ENCODE measurements at places on chromosomes 12 and 14.
A peak's percentile ranks its signal among the peaks of the same experiment; 100 is the strongest.

DNA sequence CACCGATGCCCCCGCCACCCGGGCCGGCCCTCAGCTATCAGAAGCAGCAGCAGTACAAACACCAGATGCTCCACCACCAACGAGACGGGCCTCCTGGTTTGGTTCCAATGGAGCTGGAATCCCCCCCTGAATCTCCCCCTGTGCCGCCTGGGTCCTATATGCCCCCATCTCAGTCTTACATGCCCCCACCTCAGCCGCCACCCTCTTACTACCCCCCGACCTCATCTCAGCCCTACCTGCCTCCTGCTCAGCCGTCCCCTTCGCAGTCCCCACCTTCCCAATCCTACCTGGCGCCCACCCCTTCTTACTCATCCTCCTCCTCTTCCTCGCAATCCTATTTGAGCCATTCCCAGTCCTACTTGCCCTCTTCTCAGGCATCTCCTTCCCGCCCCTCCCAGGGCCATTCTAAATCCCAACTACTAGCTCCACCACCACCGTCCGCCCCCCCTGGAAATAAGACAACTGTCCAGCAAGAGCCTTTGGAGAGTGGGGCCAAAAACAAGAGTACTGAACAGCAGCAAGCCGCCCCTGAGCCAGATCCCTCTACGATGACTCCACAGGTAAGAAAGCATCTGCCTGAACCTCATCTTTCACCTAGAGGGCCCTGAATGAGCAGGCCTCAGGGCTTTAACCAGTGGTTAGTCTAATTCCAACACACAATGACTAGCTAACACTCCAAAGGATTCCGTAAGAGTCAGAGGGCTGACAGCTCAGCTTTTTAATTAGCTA lies 851 bp downstream of the YLPM1 start:
- DNase-seq: peak; percentile 25

DNA sequence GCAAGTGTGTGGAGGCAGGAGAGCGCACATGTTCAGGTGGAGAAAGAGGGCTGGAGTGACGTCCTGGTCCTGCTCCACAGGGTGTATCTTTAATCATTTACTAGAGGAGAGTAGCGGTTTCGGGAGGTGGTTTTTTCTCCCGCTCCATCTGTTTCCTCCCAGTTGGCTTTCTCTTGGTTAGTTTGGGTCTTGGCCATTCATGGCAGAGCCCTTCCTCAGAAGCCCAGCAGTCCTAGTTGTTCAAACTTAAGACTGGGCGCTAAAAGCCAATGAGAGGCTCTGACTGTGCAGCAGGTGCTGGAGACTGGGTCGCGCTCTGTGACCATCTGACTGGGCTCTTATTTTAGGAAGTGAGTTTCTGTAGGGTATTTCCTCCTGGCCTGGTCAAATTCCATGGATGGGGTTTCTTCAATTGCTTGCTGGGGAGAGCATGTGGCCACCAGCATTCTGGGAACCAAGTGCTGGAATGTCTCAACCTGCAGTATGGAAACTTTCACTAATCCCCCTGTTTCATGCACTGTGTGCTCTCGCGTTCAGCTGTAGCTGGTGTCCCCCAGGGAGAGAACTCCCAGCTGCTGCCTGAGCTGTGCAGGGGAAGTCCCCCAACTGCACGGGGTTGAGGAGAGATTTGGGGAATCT lies 27.4 kb upstream of the TSPAN9 start:
- no peak for DNase-seq

- no peak for DNase-seq
Measured at GRCh38 chr12:129900306-129900705, 3.5 kb downstream of the TMEM132D start.

DNA sequence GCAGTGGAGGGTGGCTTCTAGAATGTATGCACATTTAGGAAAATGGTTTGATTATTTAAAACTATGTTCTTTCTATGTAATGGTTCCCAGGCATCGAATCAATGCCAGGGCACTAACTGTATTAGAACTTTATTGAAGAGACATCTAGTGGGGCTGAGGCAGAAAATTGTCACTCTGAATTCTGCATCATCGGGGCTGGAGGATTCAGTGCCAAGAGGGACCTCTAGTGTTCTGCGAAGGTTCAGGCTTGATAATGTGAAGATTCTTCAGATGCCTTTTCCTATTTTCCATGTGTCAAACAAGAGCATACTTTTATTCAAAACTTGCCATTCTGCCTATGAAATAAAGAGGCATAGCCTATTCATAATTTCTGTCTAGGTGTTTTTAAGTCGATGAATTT lies 146.3 kb downstream of the CAND1 start:
- DNase-seq: peak; percentile 38

DNA sequence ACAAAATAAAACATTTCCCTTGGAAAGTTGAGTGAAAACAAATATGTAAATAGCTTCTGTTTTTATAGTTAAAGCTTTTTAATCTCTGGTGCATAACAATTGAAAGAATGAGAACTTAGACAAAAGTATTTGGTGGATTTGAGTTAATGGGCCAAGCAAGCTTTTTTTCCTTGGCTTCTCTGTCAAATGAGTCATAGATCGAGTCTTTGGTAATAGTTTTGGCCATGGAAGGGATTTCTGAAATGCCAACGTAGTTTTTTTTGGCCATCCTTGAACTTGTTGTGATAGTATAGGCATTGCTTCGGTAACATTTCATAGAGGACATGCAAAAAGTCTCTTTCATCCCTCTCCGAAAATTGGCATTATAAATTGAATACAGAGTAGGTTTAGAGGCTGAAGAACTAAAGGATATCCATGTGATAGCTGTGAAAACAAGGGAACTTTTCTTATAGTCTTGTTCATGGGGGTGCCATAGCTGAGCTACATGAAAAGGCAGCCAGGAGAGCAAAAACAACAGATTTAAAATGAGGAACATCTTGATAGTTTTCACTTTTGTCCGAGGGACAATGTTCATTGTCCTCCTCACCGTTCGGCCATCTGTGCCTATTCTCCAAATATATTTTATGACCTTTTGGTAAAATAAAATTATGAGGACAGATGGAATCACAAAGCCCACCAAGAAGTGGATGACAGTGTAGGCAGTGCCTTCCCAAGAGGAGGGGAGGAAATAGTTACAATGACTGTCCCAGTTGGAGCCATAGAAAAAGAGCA lies 34.7 kb downstream of the GPR19 start:
- peak; percentile 79 for DNase-seq

DNA sequence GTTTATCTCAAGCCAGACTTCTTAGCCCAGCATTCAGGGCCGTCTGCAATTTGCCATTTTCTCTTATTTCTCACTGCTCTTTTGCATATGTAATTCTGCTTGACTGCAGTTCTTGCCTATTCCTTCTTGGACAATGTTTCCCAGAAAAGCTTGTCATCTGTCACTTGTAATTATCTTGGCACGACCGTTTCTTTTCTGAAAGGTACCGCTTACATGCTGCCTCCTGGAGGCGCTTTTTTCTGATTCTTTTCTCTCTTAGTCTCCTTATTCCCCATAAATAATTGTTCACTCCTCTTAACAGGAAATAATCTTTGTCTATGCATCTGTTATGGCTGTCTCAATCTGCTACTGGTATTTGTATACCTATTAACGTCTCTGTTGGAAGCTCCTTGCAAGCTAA lies 1.2 kb upstream of the ALDH1L2 start:
- no peak for DNase-seq

DNA sequence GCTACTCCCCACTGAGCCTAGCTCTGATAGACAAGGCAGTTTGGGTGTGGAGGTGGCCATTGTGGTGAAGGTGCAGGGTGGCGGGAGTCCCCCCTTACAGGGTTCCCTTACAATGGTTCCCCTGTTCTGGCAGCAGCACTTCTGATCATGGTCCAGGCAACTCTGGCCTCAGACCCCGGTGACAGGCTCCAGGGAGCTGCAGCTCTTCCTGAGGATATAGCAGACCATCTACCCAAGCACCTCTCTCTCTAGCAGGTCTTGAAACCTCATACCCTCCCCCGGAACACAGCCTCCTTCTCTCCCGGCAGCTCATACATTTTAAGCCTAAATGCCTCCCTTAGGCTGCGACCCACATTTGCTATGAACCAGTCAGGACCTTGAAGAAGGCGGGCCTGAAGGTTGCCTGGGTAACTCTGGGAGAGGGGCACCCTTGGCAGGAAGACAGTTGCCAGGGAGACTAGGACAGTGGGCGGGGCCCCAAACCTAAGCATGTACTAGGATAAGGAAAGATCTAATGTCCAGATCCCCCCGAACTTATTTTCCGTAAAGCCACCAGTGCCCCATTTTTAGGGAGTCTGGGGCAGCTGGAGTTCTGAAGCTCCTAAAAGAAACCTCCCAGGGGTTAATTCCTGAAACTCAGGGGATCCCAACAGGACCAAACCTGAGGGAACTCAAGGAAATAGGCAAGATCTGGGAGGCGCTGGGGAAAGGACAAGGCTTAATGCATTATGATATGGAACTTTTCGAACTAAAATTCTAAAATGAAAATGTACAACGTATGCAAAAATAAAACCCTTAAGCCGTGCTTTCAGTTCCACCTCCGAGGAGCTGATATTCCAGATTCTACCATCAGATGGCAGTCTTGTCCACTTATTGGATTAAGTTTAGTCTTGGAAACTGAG lies 4.5 kb upstream of the GDF11 start:
- DNase-seq: peak; percentile 89

GRCh38 chr12:2531371-2531770 lies 263.4 kb upstream of the FKBP4 start:
- peak; percentile 4 for DNase-seq

- no peak for DNase-seq
Measured at GRCh38 chr12:123401753-123402683, 18.1 kb downstream of the KMT5A start.

DNA sequence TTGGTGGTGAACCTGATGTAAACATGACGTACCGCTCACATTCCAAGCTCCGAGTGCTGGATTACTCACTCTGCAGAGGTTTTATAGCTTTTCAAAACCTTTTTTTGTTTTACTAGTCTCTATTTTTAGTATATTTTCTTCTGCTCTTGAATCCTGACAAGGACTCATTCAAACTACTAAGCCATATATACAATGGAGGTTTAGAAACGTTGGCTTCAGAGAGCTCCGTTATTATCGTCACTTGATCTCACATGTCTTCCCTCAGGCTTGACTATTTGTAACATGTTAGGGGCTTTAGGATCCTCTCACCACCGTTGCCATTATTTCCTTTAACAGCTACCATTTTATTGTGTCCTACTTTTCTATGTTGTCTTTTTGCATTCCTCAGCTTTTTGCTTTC lies 1321.5 kb upstream of the FLRT2 start:
- DNase-seq: no peak

GRCh38 chr12:57272337-57273151 lies 21.6 kb upstream of the STAC3 start:
- DNase-seq: peak; percentile 37

GRCh38 chr14:78286210-78286609 lies 116.0 kb downstream of the NRXN3 start:
- DNase-seq: no peak

Data from EL (cell line).